Activated naive CD8-positive, alpha-beta T cell treated with anti-CD3 and anti-CD28 coated beads, Interleukin-2, amount 50 U/mL, for 24 hours (primary cell): ENCODE measurements at places on chromosomes 11 and 22.

GRCh38 chr11:111983187-111983986, 41.8 kb upstream of the DLAT start:
- no peak for DNase-seq

GRCh38 chr11:10021563-10021962, 272.5 kb downstream of the SBF2 start:
- no peak for DNase-seq

DNA sequence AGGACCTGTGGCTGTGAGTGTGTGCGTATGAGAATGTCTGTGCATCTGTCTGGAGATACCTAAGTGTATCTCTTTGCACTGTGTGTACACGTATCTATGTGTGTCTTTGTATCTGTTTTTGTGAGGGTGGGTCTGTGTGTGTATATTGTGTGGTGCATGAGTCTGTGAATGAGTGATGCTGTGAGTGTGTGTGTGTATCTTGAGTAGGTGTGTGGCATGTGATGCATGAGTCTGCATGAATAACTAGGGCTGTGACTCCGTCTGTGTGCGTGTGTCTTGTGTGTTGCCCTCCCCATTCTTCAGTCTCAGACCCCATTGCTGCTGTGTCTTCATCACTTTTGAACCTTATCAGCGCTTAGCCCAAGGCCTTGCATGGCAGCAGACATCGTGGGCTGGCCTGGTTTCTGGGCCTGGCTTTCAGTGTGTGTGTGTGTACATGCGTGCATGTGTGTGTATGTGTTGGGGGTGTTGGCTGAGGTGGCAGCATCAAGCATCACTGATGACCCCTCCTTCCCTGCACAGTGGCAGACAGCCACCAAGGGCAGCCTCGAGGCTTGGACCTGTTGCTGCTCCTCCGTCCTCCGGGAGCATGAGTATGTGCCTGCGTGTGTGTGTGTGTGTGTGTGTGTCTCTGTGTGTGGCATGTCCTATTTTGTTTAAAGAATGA, 1.4 kb downstream of the SGSM1 start:
- no peak for DNase-seq

DNA sequence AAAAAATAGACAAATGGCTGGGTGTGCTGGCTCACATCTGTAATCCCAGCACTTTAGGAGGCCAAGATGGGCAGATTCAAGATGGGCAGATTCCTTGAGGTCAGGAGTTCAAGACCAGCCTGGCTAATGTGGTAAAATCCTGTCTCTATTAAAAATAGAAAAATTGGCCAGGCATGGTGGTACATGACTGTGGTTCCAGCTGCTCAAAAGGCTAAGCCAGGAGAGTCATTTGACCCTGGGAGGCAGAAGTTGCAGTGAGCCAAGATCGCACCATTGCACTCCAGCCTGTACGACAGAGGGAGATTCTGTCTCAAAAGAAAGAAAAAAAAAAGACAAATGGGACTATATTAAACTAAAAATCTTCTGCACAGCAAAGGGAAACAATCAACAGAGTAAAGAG, 55.4 kb downstream of the USP35 start:
- no peak for DNase-seq

GRCh38 chr11:114060392-114061047, 1.0 kb downstream of the ZBTB16 start:
- peak; percentile 37 for DNase-seq

DNA sequence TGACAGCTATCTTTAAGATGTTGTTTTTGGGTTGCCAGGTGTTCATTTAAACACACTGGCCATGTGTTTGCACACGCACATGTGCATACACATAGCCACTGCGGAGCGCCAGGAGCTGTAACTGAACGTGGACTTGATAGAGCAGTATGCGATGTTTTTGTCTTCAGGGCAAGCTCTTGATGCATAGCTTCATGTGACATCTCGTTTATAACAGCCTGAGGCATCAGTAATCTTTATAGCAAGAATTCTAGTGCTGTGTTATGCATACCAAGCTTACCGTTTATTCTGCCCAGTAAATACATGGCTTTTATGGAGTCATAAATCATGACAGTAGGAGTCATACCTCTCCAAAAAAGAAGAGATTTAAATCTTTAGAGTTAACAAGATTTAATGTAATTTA, 87.0 kb downstream of the ATXN10 start:
- DNase-seq = no peak

- no peak for DNase-seq
These were observed 3.2 kb downstream of the PRDM10 start for GRCh38 chr11:129999407-129999806.

DNA sequence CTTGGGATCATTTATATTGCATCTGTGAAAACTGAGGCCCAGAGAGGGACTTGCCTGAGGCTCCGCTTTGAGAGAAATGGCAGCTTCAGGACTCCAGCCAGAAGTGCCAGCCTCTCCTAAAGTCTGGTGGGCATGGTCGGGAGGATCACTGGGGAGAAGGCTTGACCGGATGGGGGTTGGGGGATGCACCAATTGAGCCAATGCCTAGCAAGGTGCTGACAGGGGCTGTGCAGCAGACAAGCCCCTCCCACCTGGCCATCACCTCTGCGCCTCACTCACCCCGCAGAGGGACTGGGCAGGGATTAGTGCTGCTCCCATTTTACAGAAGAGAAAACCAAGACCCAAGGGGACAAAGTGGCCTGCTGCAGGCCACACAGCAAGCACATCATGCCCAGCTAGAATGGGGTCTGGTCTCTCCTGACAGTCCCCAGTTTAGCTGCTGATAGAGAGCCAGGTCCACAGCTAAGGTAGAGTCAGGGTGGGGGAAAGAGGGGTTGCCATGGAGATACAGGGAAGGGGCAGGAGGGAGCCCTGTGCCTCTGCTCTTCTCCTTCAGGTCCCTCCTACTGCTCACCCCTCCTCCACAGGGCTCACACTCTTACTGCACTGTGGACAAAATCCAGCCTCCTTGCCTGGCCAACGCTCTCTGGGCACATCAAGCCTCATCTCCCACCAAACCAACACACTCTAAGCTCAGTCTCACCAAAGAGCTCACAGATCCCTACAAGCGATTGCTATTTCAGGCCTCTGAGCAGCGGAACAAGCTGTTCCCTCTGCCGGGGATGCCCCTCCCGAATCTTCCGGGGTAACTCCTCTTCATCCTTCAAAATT, 29.5 kb downstream of the TEF start:
- no peak for DNase-seq
